ENCODE measurements at places on chromosomes 1 and 21.
A peak's percentile ranks its signal among the peaks of the same experiment; 100 is the strongest.

DNA sequence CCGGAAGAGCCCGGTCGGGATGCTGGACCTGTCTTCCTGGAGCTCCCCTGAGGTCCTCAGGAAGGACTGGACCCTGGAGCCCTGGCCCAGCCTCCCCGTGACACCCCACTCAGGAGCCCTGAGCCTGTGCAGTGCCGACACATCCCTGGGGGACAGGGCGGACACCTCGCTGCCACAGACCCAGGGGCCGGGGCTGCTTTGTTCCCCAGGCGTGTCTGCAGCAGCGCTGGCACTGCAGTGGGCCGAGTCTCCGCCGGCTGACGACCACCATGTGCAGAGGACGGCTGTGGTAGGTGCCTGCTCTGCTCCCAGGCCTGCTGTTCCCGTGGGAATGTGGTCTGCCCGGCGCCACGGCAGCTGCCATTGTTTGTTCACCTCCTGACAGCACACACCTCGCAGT is 42.1 kb upstream of the DIP2A start:
- DNase-seq, result no peak

DNA sequence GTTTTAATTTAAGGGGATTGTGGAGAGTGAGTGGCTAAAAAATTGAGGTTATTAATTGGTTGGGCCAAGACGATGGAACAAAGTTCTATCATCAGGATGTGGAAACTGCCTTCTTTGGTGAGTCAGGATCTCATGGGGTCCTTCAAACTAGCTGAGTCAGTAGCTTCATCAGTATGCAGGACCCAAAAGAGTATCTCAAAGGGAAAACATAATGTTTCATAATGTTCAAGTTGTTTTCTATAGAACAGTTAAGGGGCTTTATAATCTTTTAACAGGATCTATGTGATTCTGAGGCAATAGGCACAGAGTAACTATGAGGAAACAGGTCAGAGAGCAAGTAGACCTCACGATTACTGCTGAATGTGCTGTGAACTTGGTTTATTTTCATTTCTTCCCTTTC is 3.2 kb upstream of the OLFML2B start:
- no peak for DNase-seq

DNA sequence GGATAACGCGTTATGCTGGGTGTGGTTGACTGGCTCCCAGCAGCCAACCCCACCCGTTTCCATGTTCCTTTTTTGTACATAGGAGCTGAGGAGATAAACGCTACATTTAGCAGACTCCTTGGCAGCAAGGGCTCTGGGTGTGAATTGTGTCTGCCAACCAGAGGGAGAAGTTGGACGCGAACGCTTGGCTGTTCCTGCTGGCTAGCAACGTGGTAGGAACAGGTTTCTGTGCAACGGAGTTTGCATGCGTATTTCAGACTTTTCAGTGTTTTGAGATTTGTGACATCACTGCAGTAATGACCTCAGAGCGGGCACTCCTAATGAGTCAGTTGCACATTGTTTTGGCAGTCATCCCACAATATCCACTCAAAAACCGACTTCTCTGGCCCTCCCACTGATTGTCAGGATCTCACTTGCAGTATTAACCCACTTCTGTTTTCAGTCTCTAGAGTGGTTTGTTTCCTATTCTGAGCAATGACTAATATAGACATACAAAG is 98.7 kb upstream of the RGS1 start:
- DNase-seq, result no peak

GRCh38 chr1:89088572-89088971 is 23.6 kb upstream of the GBP1 start:
- DNase-seq, result no peak

DNA sequence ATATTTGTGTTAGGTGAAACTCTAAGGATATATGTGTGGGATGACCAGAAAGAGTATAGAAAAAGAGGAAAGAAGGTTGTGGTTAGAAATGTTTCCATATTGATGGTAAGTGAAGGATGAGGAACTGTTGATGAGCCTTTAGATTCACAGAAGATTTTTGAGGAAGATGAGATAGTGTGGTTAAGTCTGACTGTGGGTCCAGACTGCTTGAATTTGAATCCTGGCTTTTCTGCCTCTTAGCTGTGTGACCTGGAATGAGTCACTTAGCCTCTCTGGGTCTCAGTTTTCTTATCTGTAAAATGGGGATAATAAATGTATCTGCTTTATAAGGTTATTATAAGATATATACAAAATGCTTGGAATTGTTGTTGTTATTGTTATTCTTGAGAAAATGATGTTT is 27.5 kb downstream of the RGL1 start:
- DNase-seq, result no peak

- no peak for DNase-seq
Observed at GRCh38 chr1:74953622-74954021, 180.6 kb upstream of the LHX8 start.

- DNase-seq, result no peak
Observed at GRCh38 chr1:27862671-27863537, 9.4 kb upstream of the THEMIS2 start.

DNA sequence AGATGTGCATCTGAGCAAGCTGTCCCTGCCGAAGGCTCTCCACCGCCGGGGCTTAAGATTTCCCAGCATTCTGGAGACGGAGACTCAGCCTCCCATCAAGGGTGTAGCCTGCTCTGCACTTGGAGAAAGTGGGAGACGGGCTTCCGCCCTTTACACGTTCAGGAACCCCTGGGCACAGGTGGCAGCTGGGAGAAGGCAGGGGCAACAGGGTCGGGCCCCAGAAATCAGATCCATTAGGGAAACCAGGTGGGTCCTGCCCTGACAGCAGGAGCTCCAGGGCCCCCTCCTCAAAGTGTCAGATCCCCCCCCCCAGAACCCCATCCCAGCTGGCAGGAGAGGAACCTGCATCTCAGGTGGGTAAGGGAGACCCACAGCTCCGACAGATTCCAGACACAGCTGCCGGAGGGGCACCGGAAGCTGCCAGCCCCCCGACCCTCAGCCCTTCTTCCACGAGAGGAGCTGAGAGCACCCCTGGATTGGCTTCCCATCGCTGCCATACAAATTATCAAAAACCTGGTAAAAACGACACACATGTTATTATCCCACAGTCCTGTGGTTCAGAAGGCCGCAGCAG is 236.6 kb downstream of the NPHP4 start:
- DNase-seq, result no peak

DNA sequence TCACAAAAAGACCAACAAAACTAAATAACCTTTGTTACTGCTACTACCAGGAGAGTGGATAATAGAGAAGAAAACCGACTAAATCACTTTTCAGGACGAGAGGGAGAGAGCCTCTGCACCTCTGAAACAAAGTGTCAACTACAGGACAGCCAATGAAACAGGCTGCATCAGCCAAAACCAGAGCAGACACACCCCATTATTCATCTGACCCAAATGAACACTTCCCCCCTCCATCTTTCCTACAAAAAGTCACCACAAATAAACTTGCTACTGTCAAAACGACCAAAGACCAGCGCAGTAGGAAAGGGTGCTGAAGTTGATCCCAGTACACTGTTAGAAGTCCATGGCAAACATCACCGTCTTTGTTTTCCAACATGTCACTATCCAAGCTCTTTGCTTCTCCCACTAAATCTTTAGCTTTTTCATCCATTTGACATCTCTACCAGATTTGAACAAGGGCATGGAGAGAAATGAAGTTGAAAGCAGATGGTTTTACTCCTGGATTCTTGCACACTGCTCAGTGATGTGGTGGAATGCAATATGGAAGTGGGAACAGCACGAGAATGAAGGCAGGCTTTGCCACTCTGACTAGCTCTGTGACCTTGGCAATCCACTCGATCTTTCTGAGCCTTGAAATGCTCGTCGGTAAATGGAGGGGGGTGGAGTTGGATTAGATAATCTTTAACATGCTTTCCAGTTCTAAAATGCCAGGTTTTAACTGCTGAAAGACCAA is 20.5 kb downstream of the DSTYK start:
- no peak for DNase-seq

GRCh38 chr1:229230140-229230892 is 40.6 kb upstream of the RAB4A start:
- peak; percentile 58 for DNase-seq

DNA sequence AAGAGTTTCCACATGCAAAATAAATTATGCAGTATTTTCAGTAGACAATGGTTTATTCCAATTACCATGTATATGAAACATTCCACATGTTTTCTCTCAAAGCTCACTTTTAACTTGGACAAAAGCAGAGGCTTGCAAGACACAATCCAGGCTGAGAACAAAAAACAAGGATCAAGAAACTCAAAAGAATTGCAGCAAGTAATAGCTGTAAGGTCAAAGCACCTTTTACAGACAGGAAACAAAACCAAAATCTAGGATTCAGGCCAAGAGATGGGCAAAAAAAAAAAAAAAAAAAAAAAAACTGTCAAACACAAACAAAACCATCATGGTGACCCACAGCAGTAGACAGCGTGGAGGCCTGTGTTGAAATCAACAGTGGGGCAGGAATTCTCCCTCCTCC is 9.3 kb downstream of the RGS1 start:
- DNase-seq, result no peak

DNA sequence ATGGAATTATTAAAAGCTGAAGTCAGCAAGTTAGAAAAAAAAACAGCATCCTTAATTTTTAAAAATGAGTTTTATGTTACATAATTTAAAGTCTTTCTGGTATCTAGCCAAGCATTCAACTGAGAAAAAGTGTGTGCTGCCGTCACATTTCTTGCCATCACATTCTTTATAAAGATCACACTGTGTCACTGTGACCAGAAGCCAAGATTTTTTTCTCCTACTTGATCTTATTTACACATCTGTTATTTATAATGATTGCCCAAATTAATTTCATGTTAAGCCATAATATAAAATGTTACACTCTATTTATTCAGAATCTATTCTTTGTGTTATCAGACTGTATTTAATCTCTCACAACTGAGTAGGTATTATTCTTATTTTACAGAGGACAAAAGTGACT is 1603.7 kb downstream of the PLA2G4A start:
- no peak for DNase-seq

DNA sequence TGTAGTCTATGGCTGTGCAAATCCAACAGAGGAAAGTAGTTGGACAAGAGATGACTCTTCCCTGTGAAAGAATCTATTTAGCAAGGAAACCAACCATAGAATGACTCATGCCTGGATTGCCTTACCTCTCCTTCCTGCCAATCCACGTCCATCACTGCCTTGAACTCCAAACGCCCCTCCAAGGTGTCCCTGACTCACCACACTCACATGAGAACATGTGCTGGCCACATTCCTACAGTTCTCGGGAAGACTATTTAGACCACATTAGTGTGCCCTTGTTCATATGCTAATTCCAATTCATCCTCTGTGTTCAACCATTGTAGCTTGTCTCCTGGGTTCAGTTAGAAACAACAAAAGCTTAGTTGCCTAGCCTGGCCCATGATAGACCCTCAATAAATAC is 157.3 kb downstream of the SLC30A10 start:
- DNase-seq, result peak; percentile 69

GRCh38 chr1:10152709-10153284 is 57.6 kb upstream of the KIF1B start:
- no peak for DNase-seq

DNA sequence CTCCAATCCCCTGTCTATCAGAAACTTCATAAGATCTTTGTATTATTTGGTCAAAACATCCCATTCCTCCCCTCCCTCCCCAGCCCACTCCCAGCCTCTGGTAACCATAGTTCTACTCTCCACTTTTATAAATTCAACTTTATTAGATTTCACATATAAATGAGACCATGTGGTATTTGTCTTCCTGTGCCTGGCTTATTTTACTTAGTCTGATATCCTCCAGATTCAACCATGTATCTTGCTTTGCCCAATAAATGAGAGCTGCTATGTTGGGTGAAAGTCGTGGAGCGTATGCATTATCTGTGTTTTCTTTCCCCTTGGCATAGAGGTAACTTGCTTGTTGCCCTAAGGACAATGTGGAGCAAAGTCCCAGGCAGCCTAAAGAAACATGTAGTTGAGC is 28.5 kb upstream of the CHRM3 start:
- DNase-seq, result no peak

Data from LoVo (cell line).